ENCODE measurements at places on chromosomes 2 and 18.
A peak's percentile ranks its signal among the peaks of the same experiment; 100 is the strongest.

DNA sequence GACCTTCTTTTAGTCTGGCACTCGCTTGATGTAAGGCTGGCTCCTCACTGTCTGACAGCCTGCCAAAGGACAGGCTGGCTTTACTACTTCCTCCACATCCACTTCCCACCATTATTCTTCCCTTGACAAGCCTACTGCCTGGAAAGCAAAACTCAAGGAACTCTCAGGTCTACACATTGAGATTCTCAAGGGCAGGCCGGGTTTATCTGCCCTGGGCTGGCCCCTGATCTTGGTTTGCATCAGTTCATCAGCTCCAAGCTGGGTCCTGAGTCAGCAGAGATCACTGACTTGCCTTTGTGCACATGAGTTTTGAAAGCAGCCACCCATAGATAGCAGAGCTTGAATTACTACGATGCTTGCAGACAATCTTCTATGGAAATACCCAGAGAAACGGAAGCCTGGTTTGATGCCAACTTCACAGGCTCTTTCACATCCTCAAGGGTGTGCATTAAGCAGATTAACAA lies 53.9 kb downstream of the KCTD18 start:
- DNase-seq: no peak
- no peaks in the 10 kb centered on the region for H3K36me3 ChIP-seq
- H3K4me3 ChIP-seq: no peak overlapping the region

DNA sequence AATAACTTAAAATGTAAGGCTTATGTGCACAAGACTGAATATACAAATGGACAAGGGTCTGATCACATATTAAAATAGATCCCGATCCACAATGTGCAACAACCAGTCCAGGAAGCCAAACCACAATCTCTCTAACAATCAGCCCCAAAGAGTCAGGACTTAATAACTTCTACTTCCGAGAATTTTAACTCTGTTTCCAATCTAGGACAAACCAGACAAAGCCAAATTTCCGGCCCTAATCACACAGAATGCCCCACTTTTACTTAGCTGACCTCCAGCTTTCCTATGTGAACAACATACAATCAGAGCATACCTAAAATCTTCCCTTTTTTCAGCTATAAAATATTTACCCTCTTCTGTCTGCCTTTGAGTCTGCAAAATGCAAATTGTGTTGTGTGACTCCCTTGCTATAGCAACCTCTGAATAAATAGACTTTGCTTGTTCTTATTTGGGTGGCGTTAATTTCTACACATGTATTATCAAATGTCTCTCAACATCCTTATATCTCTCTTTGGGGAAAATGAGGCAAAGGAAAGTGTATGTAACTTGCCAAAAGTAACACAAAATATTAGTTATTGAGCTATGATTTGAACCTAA lies 381.9 kb upstream of the MC4R start:
- no peak overlapping the region for H3K4me3 ChIP-seq
- H3K4me1 ChIP-seq: no peaks in the 10 kb centered on the region
- no peaks in the 10 kb centered on the region for H3K36me3 ChIP-seq

DNA sequence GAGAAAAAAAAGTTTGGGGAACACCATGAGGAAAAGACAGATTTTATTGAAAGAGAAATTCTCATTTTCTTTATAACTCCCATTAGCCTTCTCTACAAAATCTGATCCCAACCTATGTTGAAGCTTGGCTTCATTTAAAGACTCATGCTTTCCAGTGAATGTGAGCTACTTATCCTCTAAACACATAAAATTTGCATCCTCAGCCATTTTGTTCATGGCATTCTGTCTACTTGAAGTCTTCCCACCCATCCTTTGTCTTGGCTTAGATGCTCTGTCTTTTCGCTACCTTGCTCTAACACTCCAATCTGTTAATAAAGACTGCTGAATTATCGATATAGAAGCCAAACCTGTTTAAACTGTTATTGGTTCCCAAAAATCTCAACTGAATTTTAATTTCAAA lies 39.3 kb downstream of the GDF7 start:
- H3K27me3 ChIP-seq: no peaks in the 10 kb centered on the region
- no peak overlapping the region for H3K4me3 ChIP-seq
- DNase-seq: no peak
- H3K4me1 ChIP-seq: no peaks in the 10 kb centered on the region
- no peaks in the 10 kb centered on the region for H3K36me3 ChIP-seq

GRCh38 chr2:78431241-78431640 lies 594.3 kb upstream of the REG3G start:
- H3K36me3 ChIP-seq: no peaks in the 10 kb centered on the region
- no peak overlapping the region for H3K27ac ChIP-seq
- H3K4me1 ChIP-seq: no peaks in the 10 kb centered on the region
- no peak for DNase-seq
- H3K4me3 ChIP-seq: no peak overlapping the region

GRCh38 chr2:209208211-209208610 lies 215.6 kb upstream of the MAP2 start:
- H3K36me3 ChIP-seq: no peaks in the 10 kb centered on the region
- DNase-seq: no peak
- H3K4me1 ChIP-seq: no peaks in the 10 kb centered on the region
- no peak overlapping the region for H3K27ac ChIP-seq
- H3K4me3 ChIP-seq: no peak overlapping the region
- no peaks in the 10 kb centered on the region for H3K27me3 ChIP-seq

DNA sequence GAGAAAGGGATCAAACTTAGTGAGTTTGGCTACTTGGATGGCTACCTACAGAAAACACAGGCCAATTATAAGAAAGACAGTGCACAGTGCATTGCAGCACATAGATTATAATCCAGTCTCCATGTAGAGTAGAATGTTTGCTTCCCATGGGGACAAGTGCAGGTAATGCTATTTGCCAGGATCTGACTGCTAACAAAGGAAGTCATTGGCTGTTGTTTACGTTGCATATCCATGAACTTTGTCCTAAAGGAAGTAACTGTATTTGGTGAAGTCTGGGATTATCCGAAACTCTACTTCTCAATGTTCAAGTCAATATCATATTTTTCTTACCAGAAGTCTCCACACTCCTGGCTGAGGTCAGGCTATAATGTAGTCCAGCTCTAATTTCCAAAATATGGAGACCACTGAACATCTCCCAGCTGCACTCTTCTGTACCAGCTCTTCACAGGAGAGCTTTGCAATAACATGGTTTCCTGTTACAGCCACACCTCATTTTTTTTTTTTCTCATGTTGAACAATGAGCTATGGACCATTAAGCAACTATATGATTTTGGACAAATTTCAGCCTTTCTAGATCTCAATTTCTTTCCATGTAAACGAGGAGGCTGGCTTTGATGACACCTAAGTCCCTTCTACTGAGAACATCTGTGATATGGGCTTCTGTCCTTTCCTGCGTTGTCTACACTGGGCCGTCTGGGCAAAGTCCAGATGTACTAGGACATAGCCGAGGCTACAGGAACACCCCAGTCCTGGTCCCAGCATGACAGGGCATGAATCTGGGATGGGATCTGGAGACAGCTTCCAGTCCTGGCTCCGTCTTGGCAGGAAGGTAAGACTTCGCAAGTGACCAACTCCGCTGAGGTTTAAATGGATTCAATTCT lies 154.8 kb downstream of the LAMA1 start:
- H3K4me1 ChIP-seq: no peaks in the 10 kb centered on the region
- no peak overlapping the region for H3K27ac ChIP-seq
- H3K36me3 ChIP-seq: no peaks in the 10 kb centered on the region
- no peaks in the 10 kb centered on the region for H3K27me3 ChIP-seq
- no peak overlapping the region for H3K4me3 ChIP-seq

DNA sequence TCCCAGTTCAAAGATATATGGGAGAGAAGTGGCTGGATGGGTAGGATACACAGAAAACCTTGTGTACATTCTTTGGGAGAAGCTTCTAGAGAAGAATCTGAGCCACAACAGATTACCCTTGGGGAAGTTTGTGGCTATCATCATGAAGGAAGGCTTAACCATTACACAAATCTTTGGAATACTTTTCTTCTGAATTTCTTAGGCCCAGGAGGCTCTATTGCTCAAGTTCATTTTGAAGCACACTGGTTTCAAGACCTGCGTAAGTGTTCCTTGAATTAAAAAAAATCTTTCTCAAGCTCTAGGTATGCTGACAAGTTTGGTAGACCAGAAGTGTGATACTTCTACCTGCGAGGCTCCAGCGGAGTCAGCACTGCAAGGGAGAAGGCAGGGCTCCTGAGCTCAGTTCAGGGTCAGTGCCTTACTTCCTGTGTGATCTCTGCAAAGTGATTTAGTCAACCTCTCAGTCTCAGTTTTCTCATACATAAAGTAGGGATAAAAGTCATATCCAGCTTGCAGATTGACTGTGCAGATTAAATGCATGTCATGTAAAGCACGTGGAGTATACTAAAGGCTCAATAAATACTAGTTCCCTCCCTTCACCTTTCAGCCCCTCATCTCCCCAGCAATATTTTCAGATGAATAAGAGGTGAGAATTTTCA lies 438.6 kb downstream of the DLGAP1 start:
- no peaks in the 10 kb centered on the region for H3K36me3 ChIP-seq
- DNase-seq: no peak
- no peak overlapping the region for H3K27ac ChIP-seq
- no peak overlapping the region for H3K4me3 ChIP-seq
- H3K27me3 ChIP-seq: no peaks in the 10 kb centered on the region
- H3K4me1 ChIP-seq: no peaks in the 10 kb centered on the region

GRCh38 chr2:204072443-204073324 lies 136.1 kb downstream of the ICOS start:
- no peaks in the 10 kb centered on the region for H3K4me1 ChIP-seq
- no peaks in the 10 kb centered on the region for H3K36me3 ChIP-seq
- DNase-seq: peak; percentile 38
- peaks cover 21% of the 10 kb centered on the region for H3K27me3 ChIP-seq
- no peak overlapping the region for H3K4me3 ChIP-seq
- H3K27ac ChIP-seq: no peak overlapping the region

- DNase-seq: no peak
- peaks cover 30% of the 10 kb centered on the region for H3K27me3 ChIP-seq
- H3K36me3 ChIP-seq: no peaks in the 10 kb centered on the region
- H3K4me3 ChIP-seq: no peak overlapping the region
- H3K4me1 ChIP-seq: no peaks in the 10 kb centered on the region
These were observed 14.3 kb downstream of the FRZB start for GRCh38 chr2:182852090-182852489.

DNA sequence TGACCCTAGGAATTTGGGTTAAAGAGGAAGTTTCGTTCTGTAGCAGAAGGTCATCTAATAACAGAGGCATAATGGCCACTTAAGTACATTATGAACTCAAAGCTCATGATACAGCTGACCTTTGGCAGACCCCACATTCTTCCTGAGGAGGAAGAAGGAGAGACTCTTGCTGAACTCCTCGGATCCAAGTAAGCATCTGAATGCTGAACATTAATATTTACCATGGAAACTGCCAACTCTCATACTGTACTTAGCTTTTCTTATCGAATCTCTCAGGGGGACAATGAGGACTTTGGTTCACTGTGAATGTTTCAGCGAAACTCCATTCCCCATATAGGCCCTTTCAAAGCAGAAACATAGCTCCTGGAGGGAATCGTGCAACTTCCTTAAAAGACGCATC lies 781.4 kb upstream of the GYPC start:
- no peak overlapping the region for H3K27ac ChIP-seq
- H3K4me1 ChIP-seq: no peaks in the 10 kb centered on the region
- no peaks in the 10 kb centered on the region for H3K36me3 ChIP-seq
- no peak for DNase-seq

GRCh38 chr2:172462849-172463381 lies 35.5 kb downstream of the ITGA6 start:
- H3K36me3 ChIP-seq: peaks cover 15% of the 10 kb centered on the region
- H3K27me3 ChIP-seq: no peaks in the 10 kb centered on the region
- H3K27ac ChIP-seq: peak overlapping the region; percentile 24
- H3K4me1 ChIP-seq: peaks cover 64% of the 10 kb centered on the region

GRCh38 chr18:7370375-7370774 lies 139.5 kb downstream of the LRRC30 start:
- no peaks in the 10 kb centered on the region for H3K36me3 ChIP-seq
- no peak overlapping the region for H3K4me3 ChIP-seq
- DNase-seq: no peak
- no peaks in the 10 kb centered on the region for H3K4me1 ChIP-seq

GRCh38 chr2:29394311-29394980 lies 279.2 kb downstream of the CLIP4 start:
- H3K36me3 ChIP-seq: peaks cover 3% of the 10 kb centered on the region
- no peak overlapping the region for H3K4me3 ChIP-seq
- peaks cover 41% of the 10 kb centered on the region for H3K27me3 ChIP-seq
- H3K27ac ChIP-seq: no peak overlapping the region
- no peaks in the 10 kb centered on the region for H3K4me1 ChIP-seq

- DNase-seq: no peak
- no peak overlapping the region for H3K4me3 ChIP-seq
- H3K27ac ChIP-seq: no peak overlapping the region
- no peaks in the 10 kb centered on the region for H3K36me3 ChIP-seq
- peaks cover 34% of the 10 kb centered on the region for H3K27me3 ChIP-seq
These were observed 74.1 kb downstream of the LTBP1 start for GRCh38 chr2:33020883-33021282.

DNA sequence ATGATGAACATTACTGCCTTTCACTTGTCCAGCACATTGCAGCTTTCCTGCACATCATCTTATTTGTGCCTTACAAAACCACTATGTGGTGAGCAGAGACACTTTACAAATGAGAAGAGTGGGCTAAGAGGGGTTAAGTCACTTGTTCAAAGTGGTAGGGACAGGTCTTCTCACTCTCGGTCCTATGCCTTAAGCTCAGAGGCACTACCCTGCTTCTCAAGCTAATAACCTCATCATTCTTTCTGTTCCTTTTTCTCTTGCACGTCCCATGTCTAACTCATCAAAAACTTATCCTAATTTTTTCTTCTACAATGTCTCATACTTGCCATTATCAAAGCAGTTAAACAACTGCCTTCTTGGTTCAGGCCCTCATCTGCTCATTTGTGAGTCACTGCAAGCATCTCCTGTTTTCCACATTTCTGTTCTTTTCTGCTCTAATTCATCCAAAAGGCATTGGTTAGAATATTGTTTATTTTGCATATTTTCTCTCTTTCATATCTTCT lies 21.9 kb upstream of the NCOA1 start:
- H3K4me1 ChIP-seq: no peaks in the 10 kb centered on the region
- no peak overlapping the region for H3K27ac ChIP-seq
- peaks cover under 1% of the 10 kb centered on the region for H3K36me3 ChIP-seq
- no peak for DNase-seq
- H3K27me3 ChIP-seq: peaks cover 15% of the 10 kb centered on the region
- no peak overlapping the region for H3K4me3 ChIP-seq

DNA sequence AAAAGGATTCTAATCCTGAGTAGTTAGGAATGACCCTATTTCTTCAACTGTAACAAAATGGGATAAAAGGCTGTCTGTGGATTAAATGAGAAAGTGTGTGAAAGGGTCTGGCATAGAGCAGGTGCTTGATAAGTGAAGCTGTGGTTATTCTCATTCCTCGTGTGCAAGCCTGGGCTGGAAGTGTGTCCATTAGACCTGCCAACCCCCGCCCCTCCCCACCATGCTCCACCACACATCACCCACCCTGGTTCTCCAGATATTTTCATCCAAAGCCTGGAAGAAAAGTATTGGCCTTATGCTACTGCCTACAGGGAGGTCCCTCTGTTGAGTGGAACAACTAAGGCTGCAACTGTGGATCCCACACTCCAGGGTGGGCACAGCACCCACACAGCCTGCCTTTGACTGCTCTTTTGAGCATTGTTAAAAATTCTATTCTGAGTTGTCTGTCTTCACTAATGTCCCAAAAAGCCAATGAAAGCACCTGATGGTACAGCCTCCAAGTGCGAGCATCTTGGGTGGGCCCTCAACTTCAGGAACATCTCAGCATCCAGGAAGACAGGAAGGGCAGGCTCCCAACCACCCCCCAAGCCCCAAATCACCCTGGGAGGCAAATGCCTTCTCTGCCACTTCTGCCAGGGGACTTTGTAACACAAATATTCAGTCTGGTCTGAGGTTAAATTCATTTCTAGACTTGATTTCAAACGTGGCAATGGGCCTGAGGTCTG lies 102.8 kb upstream of the PPP1CB start:
- no peak for DNase-seq
- no peaks in the 10 kb centered on the region for H3K36me3 ChIP-seq
- H3K4me1 ChIP-seq: peaks cover 7% of the 10 kb centered on the region
- H3K27me3 ChIP-seq: no peaks in the 10 kb centered on the region
